ENCODE measurements at places on chromosomes 16 and 17.

DNA sequence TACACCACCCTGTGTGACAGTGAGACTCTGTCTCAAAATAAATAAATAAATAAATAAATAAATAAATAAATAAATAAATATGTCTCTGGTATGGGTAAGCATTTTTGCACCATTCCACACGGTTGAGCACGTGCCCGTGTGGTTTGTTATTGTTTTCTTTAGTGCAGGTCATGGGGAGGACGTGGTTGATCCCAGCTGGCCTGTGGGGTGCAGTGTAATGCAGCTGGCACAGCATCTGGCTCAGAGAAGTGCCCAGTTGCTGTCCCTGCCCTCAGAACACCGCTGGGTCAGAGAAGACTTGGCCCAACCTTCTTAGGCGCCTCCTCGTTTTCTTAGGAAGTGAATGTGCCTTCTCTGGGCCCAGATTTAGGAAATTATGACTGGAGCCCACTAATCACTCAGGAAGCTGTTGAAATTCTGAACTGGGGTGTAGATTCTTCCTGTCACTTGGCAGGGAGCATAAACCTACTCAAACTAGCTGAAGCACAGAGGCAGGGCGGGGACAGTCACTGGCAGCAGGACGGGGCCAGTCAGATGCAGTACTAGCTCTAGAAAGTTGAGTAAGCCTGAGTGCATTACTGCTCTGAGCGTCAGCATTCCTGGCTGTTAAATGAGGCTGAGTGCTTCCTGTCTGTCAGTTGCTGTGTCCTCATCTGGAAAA, 85.9 kb downstream of the SNX29 start:
- DNase-seq = peak; percentile 47

DNA sequence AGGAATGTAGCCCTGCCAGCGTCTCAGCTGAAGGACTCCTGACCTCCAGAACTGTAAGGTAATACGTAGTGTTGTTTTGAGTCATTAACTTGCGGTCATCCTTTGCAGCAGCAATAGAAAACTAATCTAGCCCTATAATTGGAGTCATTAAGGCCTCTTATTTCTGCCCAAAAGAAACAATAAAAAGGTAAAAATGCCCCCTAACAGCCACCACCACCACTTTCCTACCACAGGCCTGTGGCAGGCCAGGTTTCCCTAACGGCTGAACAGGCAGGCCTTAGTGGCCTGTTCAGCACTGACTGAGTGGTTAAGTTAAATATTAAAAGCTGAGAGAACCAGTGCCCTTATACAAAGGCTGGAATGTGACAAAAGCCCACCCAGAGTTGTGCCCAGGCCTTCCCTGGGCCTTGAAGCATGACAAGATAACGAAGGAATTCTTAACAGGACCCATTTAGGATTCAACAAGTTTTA, 286.5 kb upstream of the ERCC4 start:
- no peak for DNase-seq

DNA sequence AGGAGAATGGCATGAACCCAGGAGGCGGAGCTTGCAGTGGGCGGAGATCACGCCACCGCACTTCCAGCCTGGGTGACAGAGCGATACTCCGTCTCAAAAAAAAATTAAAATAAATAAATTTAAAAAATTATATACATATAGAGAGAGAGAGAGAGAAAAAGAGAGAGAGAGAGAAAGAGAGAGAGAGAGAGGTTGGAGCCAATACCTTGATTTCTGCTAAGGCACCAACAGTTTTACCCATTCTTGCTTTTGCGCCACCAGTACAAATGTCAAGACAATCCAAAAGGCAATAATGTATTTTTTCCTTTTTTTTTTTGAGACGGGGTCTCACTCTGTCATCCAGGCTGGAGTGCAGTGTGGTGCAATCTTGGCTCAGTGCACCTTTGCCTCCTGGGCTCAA, 17.2 kb downstream of the BRIP1 start:
- no peak for DNase-seq

DNA sequence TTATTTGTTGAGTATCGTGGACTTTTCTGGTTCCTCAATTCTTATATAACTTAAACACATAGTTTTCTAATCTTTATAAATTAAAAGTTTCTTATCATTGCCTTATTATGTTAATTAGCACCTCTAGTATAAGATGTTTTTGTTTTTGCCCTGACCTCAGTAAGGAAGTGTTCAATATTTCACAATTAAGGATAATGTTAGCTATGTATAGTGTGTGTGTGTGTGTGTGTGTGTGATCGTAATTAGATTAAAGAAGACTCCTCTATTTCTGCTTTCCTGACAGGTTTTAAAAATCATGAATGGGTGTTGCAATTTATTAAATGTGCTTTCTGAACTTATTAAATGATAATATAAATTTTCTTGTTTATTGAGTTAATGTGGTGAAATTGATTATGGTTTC, 12.0 kb downstream of the IL21R start:
- DNase-seq = no peak

GRCh38 chr17:18121144-18121910, 12.8 kb downstream of the MYO15A start:
- DNase-seq = no peak

DNA sequence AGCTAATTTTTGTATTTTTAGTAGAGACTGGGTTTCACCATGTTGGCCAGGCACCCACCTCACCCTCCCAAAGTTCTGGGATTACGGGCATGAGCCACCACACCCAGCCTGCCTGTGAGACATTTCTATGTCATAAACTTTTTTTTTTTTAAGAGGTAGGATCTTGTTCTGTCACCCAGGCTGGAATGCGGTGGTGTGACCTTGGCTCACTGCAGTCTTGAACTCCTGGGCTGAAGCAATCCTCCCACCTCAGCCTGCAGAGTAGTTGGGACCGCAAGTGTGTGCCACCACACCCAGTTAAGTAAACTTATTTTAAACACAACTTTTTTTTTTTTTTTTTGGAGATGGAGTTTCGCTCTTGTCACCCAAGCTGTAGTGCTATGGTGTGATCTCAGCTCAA, 47.2 kb downstream of the SCNN1G start:
- no peak for DNase-seq

DNA sequence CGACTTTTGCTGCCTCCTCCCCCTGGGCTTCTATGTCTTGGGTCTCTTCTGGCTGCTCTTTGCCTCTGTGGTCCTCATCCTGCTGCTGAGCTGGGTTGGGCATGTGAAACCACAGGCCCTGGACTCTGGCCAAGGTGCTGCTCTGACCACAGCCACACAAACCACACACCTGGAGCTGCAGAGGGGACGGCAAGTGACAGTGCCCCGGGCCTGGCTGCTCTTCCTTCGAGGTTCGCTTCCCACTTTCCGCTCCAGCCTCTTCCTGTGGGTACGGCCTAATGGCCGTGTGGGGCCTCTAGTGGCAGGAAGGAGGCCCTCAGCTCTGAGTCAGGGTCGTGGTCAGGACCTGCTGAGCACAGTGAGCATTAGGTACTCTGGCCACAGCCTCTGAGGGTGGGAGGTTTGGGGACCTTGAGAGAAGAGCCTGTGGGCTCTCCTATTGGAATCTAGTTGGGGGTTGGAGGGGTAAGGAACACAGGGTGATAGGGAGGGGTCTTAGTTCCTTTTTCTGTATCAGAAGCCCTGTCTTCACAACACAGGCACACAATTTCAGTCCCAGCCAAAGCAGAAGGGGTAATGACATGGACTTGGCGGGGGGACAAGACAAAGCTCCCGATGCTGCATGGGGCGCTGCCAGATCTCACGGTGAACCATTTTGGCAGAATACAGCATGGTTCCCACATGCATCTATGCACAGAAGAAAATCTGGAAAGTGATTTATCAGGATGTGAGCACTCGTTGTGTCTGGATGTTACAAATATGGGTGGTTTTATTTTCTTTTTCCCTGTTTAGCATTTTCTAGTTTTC, 2.3 kb downstream of the GP1BA start:
- DNase-seq = peak; percentile 89

GRCh38 chr16:74747-75334, 2.4 kb upstream of the RHBDF1 start:
- DNase-seq = no peak

GRCh38 chr17:41666708-41667279, 21.9 kb upstream of the EIF1 start:
- peak; percentile 84 for DNase-seq

DNA sequence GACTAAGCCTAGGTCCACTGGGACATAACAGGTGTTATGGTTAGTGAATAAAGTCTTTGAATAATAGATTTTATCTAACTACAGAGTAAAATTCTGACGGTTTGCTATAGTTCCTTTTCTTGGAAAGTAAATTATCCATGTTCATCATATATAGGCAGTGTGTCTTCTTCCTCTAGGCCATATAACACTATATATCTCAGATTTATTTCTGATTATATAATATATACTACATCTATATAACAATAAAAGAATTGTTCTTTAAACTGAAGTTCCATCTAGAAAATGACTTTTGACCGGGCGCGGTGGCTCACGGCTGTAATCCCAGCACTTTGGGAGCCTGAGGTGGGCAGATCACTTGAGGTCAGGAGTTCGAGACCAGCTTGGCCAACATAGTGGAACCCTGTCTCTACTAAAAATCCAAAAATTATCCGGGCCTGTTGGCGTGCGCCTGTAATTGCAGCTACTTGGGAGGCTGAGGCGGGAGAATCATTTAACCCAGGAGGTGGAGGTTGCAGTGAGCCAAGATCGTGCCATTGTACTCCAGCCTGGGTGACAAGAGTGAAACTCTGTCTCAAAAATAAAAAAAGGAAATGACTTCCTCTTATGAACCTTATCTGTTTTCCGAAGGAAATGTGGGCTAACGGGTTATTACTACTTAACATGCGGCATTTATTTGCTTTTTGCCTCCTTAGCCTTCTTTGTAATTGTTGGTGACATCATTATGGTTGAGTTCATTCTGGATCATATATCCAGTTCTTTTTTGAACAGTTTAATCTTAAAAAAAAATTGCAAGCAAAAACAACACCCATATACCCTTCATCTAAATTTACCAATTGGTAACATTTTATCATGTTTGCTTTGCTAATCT, 29.2 kb downstream of the NOL11 start:
- peak; percentile 76 for DNase-seq
